CD4-positive, alpha-beta T cell treated with Interleukin-4 for 1 hour (primary cell): ENCODE measurements at places on chromosomes 1 and 21.

GRCh38 chr1:63537940-63538339, 14.6 kb downstream of the EFCAB7 start:
- DNase-seq, result no peak

GRCh38 chr1:2382621-2383361, 8.6 kb downstream of the MORN1 start:
- peak; percentile 24 for DNase-seq

- DNase-seq, result no peak
Measured at GRCh38 chr1:37034121-37035013, at the start of gene GRIK3. Gene GRIK3 (minus strand): TSS chr1:37034515. CDS start chr1:37034108, 407 bp downstream.

DNA sequence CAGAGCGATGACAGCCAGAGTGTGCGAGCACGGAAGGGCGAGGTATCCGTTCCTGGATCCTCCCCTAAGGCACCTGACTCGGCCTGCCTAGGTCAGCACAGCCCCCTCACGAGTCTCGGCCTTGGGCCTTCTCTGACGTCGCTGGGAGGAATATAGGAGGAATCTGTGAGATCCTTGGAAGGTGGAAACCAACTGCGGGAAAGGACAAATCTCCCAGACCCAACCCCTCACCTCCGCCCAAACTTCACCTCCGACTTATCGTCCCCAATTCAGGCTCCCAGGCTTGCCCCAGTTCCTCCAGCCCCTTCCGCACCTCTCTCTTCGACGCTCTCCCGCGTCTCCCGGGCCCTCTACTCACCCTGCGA, 494 bp downstream of the APH1A start:
- DNase-seq, result peak; percentile 48

- no peak for DNase-seq
Measured at GRCh38 chr1:74853756-74854155, 120.8 kb downstream of the TYW3 start.

- DNase-seq, result peak; percentile 8
Measured at GRCh38 chr1:109476825-109477224, 6.9 kb upstream of the ATXN7L2 start.

GRCh38 chr1:109873278-109874175, 37.1 kb upstream of the CSF1 start:
- peak; percentile 32 for DNase-seq

DNA sequence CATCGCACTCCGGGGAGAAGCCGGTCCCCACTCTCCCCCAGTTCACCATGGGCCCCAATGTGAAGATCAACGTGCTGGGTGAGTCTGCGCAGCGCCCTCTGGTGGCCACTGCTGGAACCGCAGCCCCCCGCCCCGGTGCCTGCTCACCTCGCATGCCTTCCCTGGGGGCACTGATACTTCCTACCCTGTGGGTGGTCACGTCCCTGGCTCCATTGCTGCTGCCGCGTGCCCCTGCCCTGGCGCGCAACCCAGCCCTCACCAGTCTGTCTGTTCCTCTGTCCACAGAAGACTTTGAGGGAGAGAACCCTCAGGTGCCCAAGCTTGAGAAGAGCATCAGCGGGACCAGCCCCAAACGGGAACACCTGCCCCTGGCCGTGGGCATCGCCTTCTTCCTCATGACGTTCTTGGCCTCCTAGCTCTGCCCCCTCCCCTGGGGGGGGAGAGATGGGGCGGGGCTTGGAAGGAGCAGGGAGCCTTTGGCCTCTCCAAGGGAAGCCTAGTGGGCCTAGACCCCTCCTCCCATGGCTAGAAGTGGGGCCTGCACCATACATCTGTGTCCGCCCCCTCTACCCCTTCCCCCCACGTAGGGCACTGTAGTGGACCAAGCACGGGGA, 7.6 kb downstream of the EFNA3 start:
- peak; percentile 83 for DNase-seq

DNA sequence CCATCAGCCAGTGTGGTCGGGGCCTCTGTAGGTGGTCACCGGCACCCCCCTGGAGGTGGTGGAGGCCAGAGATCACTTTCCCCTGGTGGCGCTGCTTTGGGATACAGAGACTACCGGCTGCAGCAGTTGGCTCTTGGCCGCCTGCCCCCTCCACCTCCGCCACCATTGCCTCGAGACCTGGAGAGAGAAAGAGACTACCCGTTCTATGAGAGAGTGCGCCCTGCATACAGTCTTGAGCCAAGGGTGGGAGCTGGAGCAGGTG, 961 bp downstream of the RBM15 start:
- DNase-seq, result no peak

DNA sequence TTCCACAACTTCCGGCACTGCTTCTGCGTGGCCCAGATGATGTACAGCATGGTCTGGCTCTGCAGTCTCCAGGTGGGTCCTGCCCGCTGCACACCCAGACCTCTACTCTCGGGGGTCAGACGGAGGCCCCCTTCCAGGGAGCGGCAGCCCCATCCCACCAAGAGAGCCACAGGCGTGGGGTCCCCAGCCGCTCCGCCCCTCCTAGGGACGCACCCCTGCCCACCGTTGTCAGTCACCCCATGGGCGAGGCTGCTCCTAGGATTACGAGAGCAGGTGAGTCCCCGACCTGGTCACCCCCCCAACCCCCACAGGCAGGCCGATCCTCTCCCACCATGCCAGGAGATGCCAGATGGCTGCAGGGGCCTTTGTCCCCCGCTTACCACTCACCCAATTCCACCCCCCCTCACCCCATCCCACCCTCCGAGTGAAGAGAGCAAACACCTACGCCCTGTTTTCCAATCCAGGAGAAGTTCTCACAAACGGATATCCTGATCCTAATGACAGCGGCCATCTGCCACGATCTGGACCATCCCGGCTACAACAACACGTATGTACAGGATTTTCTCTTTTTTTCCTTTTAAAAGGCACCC, 107.0 kb downstream of the PDE9A start:
- no peak for DNase-seq

GRCh38 chr1:247177755-247178154, 5.9 kb upstream of the ZNF124 start:
- no peak for DNase-seq

- DNase-seq, result no peak
Measured at GRCh38 chr1:25628741-25629421, 12.3 kb downstream of the MAN1C1 start.

GRCh38 chr21:19268686-19269085, 865.1 kb upstream of the TMPRSS15 start:
- DNase-seq, result no peak

- DNase-seq, result no peak
Measured at GRCh38 chr1:203678943-203679661, 52.5 kb downstream of the ATP2B4 start.

DNA sequence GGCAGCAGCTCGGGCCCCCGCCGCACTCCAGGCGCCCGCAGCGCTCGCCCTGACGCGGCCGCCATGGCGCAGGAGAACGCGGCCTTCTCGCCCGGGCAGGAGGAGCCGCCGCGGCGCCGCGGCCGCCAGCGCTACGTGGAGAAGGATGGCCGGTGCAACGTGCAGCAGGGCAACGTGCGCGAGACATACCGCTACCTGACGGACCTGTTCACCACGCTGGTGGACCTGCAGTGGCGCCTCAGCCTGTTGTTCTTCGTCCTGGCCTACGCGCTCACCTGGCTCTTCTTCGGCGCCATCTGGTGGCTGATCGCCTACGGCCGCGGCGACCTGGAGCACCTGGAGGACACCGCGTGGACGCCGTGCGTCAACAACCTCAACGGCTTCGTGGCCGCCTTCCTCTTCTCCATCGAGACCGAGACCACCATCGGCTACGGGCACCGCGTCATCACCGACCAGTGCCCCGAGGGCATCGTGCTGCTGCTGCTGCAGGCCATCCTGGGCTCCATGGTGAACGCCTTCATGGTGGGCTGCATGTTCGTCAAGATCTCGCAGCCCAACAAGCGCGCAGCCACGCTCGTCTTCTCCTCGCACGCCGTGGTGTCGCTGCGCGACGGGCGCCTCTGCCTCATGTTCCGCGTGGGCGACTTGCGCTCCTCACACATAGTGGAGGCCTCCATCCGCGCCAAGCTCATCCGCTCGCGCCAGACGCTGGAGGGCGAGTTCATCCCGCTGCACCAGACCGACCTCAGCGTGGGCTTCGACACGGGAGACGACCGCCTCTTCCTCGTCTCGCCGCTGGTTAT, 2.8 kb downstream of the KCNJ9 start:
- peak; percentile 80 for DNase-seq

- DNase-seq, result no peak
Measured at GRCh38 chr1:24761582-24761981, 16.3 kb downstream of the CLIC4 start.

- DNase-seq, result no peak
Measured at GRCh38 chr1:65341381-65341780, 32.0 kb downstream of the DNAJC6 start.

GRCh38 chr1:212867192-212867591, 9.1 kb downstream of the FLVCR1 start:
- DNase-seq, result no peak

DNA sequence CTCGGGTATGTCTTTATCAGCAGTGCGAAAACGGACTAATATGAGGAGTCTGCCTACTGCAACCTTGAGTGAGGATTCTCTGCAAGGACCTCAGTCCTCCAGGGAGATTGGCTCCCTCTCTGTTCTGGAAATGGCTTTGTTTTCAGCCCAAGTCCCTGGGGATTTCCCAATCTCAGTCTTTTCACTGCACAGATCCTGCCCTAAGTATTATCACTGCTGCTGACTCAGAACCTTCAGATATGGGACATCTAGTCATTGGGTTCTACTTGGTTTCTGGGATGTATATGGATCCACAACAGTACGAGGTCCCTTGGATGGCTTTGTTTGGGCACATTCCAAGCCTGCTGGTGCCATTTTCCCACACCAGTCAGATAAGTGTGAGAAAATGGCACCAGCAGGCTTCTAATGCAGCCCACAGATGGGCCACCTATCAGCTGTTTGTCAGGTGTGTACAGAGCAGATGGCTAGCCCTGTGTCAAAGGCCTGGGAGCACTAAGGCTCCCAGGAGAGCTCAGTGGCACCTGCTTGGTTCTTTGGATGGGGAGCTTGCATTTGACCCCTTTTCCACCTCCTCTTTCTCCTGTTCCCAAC, 27.4 kb downstream of the ELF3 start:
- no peak for DNase-seq

DNA sequence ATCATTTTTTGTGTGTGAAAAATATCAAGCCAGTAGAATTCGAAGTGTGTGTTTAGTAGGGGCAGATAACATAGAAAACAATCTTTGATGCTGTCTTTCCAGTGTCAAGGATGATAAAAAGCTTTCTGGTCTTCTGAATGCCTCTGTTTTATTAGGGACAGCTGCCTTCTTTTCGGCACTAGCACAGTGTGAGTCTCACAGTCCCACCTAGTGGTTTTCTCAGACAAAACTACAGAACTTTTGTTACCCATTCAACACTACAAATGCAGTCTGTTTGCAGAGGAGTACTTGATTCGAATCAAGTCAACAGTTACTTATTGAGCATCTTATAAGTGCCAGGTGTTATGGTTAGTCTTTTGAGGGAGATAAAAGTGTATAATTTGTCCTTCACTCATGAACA, 30.6 kb upstream of the MCOLN3 start:
- DNase-seq, result peak; percentile 26

GRCh38 chr1:212858461-212859265, 588 bp downstream of the FLVCR1 start:
- DNase-seq, result peak; percentile 28

DNA sequence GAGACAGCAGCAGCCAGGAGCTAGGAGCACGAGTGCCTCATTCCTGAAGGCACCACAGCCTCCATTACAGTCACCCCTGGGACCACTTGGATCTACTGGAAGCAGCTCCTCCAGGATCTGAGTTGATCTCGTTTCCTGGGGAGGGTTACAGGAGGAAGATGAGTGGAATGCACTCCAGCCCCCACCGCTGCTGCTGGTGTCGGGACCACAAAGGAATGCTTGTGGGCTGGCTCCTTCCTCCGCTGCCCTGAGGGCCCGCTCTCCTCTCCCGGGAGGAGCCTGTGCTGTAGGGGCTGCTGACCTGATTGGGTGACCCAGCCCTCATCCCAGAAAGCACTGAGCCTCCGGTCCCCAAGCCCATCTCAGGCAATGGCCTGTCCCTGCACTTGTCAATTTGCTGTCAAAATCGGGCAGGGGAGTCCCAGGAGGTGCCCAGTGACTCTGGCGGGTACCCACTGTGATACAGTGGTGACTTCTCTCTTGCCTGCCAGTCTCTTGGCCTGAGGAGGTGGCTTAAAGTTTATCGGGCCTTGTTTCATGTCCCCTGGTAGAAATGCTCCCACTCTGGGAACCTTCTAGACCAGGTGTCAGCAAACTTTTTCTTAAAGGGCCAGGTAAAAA, 23.1 kb downstream of the IL10RB start:
- DNase-seq, result no peak

GRCh38 chr1:68142461-68142860, 89.9 kb downstream of the WLS start:
- DNase-seq, result no peak

GRCh38 chr1:225483818-225484656, 56.2 kb upstream of the LBR start:
- DNase-seq, result no peak

DNA sequence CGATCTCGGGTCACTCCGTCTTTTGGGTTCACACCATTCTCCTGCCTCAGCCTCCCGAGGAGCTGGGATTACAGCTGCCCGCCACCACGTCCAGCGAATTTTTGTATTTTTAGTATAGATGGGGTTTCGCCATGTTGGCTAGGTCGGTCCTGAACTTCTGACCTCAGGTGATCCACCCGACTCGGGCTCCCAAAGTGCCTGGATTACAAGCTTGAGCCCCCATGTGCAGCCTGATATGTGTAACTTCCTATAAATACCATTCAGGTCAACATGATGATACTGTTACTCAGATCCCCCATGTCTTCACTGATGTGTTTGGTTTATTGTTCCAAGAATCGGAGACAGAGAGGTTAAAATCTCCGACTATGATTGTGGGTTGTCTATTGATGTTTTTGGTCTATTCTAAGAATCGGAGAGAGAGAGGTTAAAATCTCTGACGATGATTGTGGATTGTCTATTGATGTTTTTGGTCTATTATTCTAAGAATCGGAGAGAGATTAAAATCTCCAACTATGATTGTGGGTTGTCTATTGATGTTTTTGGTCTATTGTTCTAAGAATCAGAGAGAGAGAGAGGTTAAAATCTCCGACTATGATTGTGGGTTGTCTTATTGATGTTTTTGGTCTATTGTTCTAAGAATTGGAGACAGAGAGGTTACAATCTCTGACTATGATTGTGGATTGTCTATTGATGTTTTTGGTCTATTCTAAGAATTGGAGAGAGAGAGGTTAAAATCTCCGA, 17.0 kb downstream of the C1orf159 start:
- no peak for DNase-seq

DNA sequence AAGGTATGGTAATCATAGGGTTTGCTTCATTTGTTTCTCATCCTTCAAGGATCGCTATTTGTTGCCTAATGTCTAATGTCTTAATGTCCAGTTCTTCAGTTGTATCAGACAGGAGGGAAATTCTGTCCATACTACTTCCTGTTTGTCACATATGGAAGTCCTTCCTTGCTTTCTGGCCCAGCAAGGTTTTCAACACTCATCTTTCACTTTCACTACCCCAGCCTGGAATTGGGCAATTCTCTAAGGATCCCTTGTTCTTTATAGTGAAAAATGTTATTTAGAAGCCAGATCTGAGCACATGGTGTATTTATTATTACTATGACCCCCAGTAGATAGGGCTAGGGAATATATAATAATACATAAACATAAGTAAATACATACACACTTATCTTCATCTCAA, 50.6 kb upstream of the SLC35A3 start:
- no peak for DNase-seq

- no peak for DNase-seq
Measured at GRCh38 chr1:93394514-93394913, 48.8 kb downstream of the DR1 start.
